CD8-positive, alpha-beta memory T cell (primary cell): ENCODE measurements at places on chromosomes 5 and 9. TPM values are rescaled to one million over a fixed set of nuclear protein-coding genes. Genes with fewer than 3 reads are reported as not detected.

The OSTF1 gene
- polyA plus RNA-seq = 170 TPM

- H3K36me3 ChIP-seq = peaks cover 6% of the 10 kb centered on the region
- H3K4me3 ChIP-seq = no peak overlapping the region
Observed at GRCh38 chr9:131651160-131651559, 88.7 kb downstream of the RAPGEF1 start.

- peak; percentile 63 for DNase-seq
- peak within 1 kb of the TSS; percentile 72 for H3K4me3 ChIP-seq
- no peaks in the 10 kb centered on the region for H3K27me3 ChIP-seq
Observed at GRCh38 chr5:95620030-95620869, at the start of gene GPR150. GPR150 (plus strand) TSS chr5:95620087; CDS start chr5:95620276, 189 bp downstream.

DNA sequence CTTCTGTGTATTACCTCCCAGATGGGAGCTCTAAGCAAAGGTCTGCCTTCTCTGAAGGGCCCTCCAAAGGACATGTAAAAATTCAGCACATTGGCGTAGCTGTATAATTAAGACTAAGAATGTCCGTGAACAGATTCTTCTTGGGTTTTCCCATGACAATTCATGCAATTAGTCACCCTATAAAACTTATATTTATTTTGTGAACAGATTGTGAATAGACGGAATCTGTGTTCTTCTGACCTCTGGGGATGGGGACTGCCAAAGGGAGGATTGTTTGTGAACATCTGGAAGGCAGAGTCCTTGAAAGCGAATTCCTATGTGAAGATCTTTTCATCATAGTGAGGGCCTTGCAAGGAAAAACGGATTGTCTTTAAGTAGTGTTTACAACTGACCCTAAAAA lies 111.3 kb downstream of the EGFLAM start:
- no peaks in the 10 kb centered on the region for H3K27me3 ChIP-seq
- H3K36me3 ChIP-seq = no peaks in the 10 kb centered on the region
- H3K4me1 ChIP-seq = peaks cover 15% of the 10 kb centered on the region
- no peak overlapping the region for H3K4me3 ChIP-seq
- H3K27ac ChIP-seq = no peak overlapping the region
- no peak for DNase-seq

- peaks cover 4% of the 10 kb centered on the region for H3K27me3 ChIP-seq
- no peak overlapping the region for H3K27ac ChIP-seq
- no peak overlapping the region for H3K4me3 ChIP-seq
- no peak for DNase-seq
- no peaks in the 10 kb centered on the region for H3K4me1 ChIP-seq
Observed at GRCh38 chr5:55569513-55569865, 34.7 kb upstream of the PLPP1 start.

GRCh38 chr5:175457466-175457865 lies 13.5 kb upstream of the DRD1 start:
- H3K36me3 ChIP-seq = no peaks in the 10 kb centered on the region
- DNase-seq = no peak
- H3K27ac ChIP-seq = no peak overlapping the region
- no peaks in the 10 kb centered on the region for H3K4me1 ChIP-seq
- H3K4me3 ChIP-seq = no peak overlapping the region

DNA sequence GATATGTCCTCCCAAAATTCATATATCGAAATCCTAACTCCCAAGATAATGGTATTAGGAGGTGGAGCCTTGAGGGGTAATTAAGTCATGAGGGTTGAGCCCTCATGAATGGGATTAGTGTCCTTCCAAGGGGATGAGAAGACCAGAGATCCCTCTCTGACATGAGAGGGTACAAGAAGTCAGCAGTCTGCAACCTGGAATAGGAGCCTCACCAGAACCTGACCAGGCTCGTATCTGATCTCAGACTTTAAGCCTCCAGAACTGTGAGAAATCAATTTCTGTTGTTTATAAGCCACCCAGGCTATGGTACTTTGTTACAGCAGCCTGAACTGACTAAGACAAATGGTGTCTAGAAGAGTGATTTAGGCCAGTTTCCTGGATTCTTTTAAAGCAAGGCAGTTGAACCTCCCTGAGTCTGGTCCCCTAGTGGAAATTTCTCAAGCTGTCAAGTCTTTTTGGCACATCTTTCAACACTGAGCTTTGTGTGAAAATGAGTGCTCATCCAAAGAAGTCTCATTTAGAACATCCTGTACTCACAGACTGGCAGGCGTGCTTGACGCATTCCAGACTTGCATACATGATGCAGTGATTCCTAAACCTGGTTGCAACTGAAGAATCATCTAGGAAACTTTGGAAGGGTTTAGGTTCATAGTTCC lies 254.8 kb upstream of the PPP1R2B start:
- H3K36me3 ChIP-seq = no peaks in the 10 kb centered on the region
- no peak for DNase-seq
- H3K4me1 ChIP-seq = no peaks in the 10 kb centered on the region
- H3K27me3 ChIP-seq = no peaks in the 10 kb centered on the region

DNA sequence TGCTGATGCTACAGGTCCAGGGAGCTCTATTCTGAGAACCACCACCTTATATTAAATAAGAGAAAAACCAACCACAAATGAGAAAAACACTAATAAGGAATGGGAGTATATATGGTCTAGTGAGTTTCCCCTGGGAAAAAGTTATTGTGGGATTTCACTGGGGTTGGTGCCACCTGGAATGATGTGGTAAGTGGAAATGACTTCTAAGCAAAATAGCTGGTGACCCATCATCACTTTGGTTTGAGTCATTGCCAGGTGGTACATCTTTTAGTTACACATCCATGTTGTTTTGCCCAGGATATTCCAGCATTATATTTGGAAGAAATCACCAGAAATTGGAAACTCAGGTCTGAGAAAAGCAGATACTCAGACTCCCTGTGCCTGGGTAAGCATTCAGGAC lies 437.3 kb downstream of the DTWD2 start:
- no peaks in the 10 kb centered on the region for H3K36me3 ChIP-seq
- no peak overlapping the region for H3K4me3 ChIP-seq
- H3K4me1 ChIP-seq = no peaks in the 10 kb centered on the region
- no peaks in the 10 kb centered on the region for H3K27me3 ChIP-seq

- no peaks in the 10 kb centered on the region for H3K4me1 ChIP-seq
- H3K27ac ChIP-seq = no peak overlapping the region
- no peak for DNase-seq
- no peak overlapping the region for H3K4me3 ChIP-seq
- H3K36me3 ChIP-seq = no peaks in the 10 kb centered on the region
Observed at GRCh38 chr9:13141629-13142028, 137.9 kb downstream of the MPDZ start.

GRCh38 chr5:103582364-103582763 lies 19.8 kb upstream of the NUDT12 start:
- H3K27ac ChIP-seq = no peak overlapping the region
- no peaks in the 10 kb centered on the region for H3K27me3 ChIP-seq

DNA sequence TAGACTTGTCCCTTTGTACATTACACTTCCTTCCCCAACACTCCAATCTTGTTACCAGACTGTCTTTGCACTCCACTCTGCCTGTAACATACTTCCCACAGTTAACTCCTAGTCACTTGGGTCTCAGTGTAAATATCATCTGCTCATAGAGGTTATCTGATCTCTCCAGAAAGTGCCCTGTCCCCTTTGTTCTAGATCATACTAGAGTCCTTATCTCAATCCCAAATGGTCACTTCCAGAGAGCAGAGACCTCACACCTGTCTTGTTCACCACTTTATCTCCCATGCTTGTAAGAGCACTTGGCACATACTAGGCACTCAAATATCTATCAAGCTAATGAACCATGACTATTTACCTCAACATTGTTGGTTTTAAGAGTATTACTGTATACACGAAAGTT lies 30.4 kb downstream of the SETX start:
- H3K4me1 ChIP-seq = peaks cover 10% of the 10 kb centered on the region
- H3K27me3 ChIP-seq = no peaks in the 10 kb centered on the region
- no peak overlapping the region for H3K27ac ChIP-seq
- peaks cover 21% of the 10 kb centered on the region for H3K36me3 ChIP-seq

DNA sequence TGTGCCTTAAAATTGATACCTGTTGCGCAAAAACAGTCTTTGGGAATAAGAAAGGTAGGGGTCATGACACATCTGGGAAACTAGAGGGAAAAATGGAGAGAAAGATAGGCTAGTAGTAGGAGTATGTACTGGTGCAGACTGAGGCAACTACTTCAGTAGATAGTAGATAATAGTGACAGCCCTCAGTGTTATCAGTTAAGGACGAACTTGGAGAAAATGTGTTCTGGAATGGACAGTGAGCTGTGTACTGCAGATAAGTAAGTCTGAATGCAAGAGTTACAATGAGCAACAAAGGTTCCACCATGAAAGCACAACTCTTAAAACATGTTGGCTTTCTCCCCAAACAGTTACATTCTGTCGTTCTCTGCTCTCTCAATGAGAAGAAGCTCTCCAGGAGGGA lies 6.5 kb upstream of the INSL6 start:
- no peaks in the 10 kb centered on the region for H3K36me3 ChIP-seq
- no peak overlapping the region for H3K4me3 ChIP-seq
- H3K27ac ChIP-seq = no peak overlapping the region
- no peaks in the 10 kb centered on the region for H3K27me3 ChIP-seq
- DNase-seq = no peak
- no peaks in the 10 kb centered on the region for H3K4me1 ChIP-seq

The RPP25L gene
- 35.9 TPM for polyA plus RNA-seq

GRCh38 chr9:32483343-32483742 lies 42.7 kb downstream of the RIGI start:
- peaks cover 52% of the 10 kb centered on the region for H3K36me3 ChIP-seq
- no peak overlapping the region for H3K4me3 ChIP-seq
- H3K27ac ChIP-seq = no peak overlapping the region

- no peak for DNase-seq
- no peaks in the 10 kb centered on the region for H3K4me1 ChIP-seq
- H3K36me3 ChIP-seq = no peaks in the 10 kb centered on the region
- H3K27me3 ChIP-seq = no peaks in the 10 kb centered on the region
Observed at GRCh38 chr5:172380987-172381643, 73.2 kb downstream of the SH3PXD2B start.

DNA sequence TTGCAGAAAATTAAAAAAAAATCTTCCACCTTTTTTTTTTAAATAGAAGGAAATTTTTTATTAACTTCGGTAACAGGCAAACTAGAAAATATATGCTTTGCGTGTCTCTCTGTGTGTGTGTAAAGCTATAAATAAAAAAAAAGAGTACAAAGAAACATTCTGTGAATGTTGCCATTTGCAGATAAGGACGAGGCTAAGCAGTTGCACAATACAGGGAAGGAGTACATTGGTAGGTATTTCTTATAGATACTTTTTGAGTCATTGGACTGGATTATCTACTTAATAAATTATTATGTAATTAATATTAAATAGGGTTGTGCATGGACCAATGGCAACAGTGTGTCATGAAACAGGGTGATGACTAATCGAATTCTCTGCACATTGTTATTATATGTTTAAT lies 102.4 kb downstream of the CAMK4 start:
- no peak overlapping the region for H3K27ac ChIP-seq
- no peaks in the 10 kb centered on the region for H3K36me3 ChIP-seq
- no peak overlapping the region for H3K4me3 ChIP-seq
- DNase-seq = no peak

DNA sequence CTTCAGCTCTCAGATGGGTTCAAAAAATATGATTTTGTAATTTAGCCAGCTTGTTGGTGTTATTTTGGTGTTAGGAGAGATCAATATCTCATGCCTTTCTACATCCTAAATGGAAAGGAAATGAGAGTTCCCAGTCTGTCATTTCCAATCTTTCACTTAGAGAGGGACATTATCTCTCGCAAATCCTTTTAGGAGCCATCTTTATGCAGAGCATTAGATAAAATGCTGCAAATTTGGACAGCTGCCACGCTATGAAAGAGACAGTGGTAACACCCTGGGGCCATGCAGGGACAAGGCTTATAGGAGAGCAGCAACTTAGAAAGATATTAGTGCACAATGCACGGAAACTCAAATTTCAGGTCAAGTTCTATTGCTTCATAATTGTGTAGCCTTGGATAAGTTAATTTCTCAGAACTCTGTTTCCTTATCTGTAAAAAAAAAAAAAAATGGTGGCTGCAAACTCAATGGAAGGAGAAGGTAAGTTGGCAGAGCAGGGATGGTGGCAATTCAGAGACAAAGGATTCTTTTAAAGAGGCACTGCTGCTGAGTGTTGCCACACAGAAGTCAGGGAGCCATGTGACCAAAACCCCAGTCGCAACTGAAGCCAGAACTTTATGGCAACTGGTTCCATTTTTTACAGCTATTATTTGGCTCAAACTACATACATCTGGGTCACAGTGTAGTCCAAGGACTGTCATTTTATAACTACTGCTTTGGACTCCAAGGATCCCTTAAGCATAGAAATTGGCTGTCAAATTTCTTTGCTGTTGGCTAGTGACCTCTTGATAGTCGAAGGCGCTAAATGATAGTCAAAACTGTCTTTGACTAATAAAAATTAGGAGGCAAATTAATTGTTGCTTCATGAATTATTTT lies 210.2 kb downstream of the FRMD3 start:
- H3K4me3 ChIP-seq = no peak overlapping the region
- H3K4me1 ChIP-seq = no peaks in the 10 kb centered on the region
- H3K36me3 ChIP-seq = no peaks in the 10 kb centered on the region
- DNase-seq = no peak
- H3K27ac ChIP-seq = no peak overlapping the region
- no peaks in the 10 kb centered on the region for H3K27me3 ChIP-seq

GRCh38 chr5:55672477-55672911 lies 39.6 kb downstream of the SLC38A9 start:
- no peak overlapping the region for H3K4me3 ChIP-seq
- H3K36me3 ChIP-seq = no peaks in the 10 kb centered on the region
- no peaks in the 10 kb centered on the region for H3K27me3 ChIP-seq
- no peaks in the 10 kb centered on the region for H3K4me1 ChIP-seq
- H3K27ac ChIP-seq = no peak overlapping the region
- DNase-seq = no peak

GRCh38 chr5:74549384-74549783 lies 91.1 kb downstream of the ENC1 start:
- no peak overlapping the region for H3K4me3 ChIP-seq
- DNase-seq = no peak
- H3K4me1 ChIP-seq = no peaks in the 10 kb centered on the region
- H3K36me3 ChIP-seq = no peaks in the 10 kb centered on the region

The CDH12 gene
- not detected for polyA plus RNA-seq

- no peak for DNase-seq
- no peak overlapping the region for H3K27ac ChIP-seq
- H3K4me1 ChIP-seq = no peaks in the 10 kb centered on the region
- no peaks in the 10 kb centered on the region for H3K36me3 ChIP-seq
Observed at GRCh38 chr5:44727100-44727499, 81.6 kb upstream of the MRPS30 start.

- H3K4me1 ChIP-seq = no peaks in the 10 kb centered on the region
- no peaks in the 10 kb centered on the region for H3K36me3 ChIP-seq
- no peak overlapping the region for H3K4me3 ChIP-seq
- no peak for DNase-seq
- H3K27me3 ChIP-seq = no peaks in the 10 kb centered on the region
- no peak overlapping the region for H3K27ac ChIP-seq
Observed at GRCh38 chr9:88980740-88981203, 10.5 kb upstream of the S1PR3 start.

DNA sequence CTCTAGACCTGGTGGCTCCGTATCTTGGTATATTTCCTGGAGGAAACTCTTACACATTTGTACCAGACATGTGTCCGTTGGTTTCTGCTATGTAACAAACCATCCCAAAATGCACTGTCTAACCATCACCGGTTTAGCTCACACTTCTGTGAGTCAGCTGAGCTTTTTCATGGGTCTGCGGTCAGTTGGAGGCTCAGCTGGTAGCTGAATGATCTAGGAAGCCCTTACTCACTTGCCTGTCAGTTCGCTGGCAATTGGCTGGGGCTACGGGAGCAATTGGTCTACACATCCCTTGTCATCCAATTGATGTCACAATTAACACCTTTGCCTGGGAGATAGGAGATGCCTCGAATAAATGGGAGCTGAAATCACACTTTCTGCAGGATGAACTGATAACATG lies 11.6 kb upstream of the WHRN start:
- no peaks in the 10 kb centered on the region for H3K27me3 ChIP-seq
- DNase-seq = no peak
- no peaks in the 10 kb centered on the region for H3K36me3 ChIP-seq
- no peak overlapping the region for H3K27ac ChIP-seq
